Motor neuron (in vitro differentiated cells): ENCODE measurements at places on chromosomes 7 and 10.

DNA sequence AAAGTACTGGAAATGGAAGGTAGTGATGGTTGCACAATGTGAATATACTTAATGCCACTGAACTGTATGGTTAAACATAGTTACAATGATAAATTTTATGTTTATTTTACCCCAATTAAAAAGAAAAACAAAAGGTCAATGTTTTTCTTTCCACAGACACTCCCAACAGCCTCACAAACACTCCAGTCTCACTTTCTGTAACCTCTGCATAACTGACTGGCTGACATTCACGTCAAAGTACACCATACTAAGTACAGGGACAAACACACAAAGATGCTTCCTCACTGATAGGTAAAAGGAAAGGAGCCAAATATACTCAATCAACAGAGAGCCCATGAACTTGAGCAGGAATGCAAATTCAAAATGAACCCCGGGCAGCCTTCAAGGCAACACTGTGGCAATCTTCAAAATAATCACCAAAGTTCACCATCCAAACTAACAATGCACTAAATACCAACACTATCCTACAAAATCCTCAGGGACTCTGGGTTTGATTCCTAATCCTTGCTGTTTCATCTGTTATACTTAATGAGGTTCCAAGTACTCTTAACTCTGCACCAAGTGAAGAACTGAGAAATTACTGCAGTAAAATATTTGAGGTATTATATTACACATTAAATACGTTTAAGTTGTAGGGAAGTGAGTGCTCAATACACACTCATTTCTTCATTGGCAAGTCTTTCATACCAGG, 90.8 kb downstream of the ARMH3 start:
- no peak for ATAC-seq

DNA sequence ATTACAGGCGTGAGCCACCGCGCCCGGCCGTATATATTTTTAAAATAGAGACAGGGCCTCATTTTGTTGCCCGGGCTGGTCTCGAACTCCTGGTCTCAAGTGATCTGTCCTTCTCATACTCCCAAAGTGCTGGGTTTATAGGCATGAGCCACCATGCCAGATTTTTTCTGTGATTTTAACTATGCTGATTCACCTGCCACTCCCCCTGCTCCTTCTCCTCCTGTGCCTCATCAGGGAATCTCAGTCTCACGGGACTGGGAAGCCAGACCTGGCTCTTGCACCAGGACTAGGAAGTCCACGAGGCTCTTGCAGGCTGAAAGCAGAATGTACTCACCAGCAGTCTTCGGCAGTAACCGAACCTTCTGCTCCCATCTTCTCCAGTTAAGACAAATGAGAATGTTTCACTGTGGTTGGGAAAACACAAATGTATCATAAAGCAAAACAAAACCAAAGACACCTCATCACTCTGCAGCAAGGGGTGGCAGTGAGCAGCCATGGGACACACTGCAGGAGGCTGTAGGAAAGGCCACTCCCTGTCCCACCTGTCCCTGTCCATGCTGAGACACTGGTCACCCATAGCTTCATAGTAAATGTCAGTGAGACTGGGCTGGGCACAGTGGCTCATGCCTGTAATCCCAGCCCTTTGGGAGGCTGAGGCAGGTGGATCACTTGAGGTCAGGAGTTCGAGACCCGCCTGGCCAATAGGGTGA, 78.7 kb upstream of the MKRN1 start:
- ATAC-seq = no peak

DNA sequence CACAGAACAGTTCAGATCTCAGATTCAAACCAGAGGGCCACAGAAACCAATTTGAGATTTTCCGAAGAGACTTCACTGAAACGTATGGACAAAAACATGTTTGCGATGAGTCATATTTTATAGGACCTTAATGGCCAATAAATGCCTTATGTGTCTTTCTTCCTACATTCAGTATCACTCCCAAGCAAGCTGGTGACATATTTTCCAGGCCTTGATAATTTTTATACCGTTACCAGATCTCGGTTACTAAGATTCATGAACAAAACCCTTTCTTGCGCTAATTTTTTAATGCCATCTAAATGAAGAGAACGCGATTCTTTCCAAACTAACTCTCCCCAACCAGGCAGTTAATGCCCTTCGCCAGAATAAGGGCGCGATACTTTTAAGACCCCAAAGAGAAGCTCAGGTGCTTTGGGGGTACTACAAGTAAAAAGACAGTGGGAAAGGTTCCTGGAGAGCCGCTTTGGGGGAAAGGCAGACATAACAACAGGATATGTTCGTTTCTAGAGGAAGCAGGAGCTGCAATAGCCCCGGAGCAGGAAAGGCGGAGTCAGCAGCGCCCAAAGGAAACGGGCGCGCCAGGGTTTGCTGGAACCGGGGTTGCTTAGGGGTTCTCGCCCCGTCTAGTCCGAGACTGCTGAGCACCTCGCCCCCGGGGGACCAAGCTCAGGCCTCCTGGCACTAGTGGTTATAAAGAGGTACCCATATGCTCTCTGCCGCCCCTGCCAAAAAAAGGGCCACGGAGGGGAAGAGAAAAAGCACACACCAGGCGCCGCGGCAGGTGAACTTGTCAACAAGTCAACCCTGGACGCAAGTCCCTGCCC, 884 bp downstream of the ICA1 start:
- ATAC-seq = peak; percentile 1

GRCh38 chr7:114084472-114085312, 165.9 kb upstream of the PPP1R3A start:
- ATAC-seq = peak; percentile 8
